ENCODE measurements at places on chromosomes 1 and 21.

GRCh38 chr1:12063141-12064072, at the start of gene TNFRSF8:
Gene TNFRSF8, plus strand, starts transcription at chr1:12063303. Its CDS starts 296 bp downstream, at chr1:12063599.
- no peak for DNase-seq

DNA sequence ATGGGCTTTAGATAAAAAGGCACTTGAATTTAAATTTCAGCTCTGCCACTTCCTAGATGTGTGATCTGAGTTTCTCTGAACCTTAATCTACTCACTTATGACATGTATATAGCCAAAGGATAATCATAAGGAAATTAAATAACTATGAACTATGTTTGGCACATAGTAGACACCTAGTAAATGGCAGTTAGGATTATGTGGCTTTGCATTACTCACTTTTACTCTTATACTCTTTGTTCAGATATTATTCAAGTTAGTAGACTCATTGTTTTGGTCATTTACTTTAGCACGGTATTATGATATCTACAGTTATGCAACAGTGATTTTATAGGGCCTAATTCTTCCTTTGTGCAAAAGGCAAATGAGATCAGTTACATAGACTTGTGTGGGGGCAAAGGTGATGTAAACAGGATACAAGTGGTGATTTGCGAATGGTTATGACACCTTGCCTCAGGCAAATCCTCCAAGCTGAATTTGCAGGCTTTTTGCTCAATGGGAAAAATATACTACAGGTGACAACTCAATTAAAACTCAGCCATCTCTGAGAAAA, 297.2 kb upstream of the PBX1 start:
- no peak for DNase-seq

DNA sequence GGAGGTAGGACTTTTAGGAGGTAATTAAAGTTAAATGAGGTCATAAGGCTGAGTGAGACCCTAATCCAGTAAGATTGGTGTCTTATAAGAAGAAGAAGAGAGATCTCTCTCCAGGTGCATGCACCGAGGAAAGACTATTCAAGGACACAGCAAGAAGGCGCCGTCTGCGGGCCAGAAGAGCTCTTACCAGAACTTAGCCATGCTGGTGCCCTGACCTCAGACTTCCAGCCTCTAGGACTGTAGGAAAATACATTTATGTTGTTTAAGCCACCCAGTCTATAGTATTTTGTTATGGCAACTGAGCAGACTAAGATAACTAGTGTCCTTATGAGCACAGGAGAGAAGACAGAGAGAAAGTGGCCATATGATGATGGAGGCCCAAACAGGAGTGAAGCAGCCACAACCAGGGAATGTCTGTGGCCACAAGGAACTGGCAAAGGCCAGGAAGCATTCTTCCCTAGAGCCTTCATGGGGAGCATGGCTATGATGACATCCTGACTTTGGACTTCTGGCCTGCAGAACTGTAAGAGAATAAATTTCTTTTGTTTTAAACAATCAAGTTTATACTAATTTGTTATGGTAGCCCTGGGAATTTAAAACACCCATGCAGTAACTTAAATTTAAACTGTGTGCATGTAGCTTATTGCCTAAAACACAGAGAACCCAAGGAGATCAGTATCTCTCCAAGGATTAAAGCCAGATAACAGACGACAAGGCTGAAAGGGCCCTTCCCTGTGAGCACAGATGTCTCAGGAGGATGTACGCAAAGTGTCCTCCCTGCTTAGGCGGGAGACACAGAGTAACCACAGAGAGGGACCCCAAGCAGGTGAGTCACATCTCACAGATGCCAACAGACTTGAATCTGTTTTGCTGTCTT, 9.9 kb upstream of the CD58 start:
- no peak for DNase-seq

DNA sequence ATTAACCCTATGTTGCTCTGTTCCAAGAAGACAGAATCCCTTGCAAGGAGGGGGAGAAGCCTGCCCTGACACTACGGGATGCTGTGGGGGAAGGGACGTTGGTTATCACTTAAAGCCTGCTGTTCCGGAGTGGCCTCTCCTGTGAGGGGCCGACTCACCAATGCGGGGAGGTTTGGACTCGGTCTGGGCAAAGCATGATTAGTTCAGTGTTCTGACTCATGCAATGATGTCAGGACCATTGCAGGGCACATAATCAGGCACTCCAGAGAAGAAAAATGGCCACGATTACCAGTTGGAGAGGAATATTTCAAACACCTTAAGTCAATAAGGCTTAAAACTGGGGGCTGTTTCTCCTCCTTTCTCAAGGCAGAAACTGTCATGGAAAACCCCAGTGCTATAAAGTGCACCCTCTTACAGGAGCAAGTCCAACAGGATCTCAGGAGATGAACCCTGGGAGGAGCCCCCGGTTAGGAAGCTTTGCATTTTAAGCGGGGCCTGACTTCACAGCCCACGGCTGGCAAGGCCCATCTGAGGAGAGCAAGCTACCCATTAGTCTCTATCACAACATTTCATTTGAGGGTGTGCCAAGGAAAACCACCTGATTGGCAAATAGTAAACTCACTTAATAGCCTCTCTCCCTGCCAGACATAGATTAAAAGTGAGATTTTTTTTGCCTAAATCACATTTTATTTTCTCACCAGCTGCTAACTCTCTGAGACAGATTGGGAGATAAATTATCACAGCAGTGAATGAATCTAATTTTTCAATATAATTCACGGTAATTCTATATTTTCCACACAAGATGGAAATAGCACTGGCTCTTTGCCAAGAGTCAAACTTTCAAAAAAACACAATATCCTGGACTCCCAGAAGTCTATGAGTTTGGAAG, 202.5 kb downstream of the C1orf94 start:
- no peak for DNase-seq

GRCh38 chr21:35737899-35738346, 322.4 kb downstream of the SETD4 start:
- DNase-seq = no peak

DNA sequence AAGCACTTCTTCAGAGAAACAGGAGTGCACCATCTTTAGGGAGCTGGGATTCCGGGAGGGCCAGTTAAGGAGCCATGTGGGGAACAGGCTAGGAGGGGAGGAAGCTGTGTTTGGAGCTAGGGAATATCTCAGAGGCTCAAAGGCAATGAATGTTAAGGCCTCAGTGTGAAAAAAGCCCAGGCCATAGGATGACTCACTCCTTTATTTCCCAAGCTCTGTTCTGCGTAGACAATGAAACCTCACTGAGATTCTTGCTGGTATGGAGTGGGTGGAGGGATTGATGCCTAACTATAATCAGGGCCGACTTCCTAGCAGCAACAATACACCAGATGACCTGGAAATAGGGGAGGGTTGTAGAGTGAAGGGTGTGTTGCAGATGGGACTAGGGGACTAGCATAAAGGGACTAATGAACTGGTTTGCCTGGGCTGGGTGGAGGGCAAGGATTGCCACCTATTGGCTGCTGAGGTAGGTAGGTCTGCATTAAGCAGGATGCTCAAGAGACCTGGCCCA, 2.1 kb downstream of the GNAT2 start:
- no peak for DNase-seq

GRCh38 chr1:34900775-34901502, 28.5 kb downstream of the DLGAP3 start:
- DNase-seq = no peak

DNA sequence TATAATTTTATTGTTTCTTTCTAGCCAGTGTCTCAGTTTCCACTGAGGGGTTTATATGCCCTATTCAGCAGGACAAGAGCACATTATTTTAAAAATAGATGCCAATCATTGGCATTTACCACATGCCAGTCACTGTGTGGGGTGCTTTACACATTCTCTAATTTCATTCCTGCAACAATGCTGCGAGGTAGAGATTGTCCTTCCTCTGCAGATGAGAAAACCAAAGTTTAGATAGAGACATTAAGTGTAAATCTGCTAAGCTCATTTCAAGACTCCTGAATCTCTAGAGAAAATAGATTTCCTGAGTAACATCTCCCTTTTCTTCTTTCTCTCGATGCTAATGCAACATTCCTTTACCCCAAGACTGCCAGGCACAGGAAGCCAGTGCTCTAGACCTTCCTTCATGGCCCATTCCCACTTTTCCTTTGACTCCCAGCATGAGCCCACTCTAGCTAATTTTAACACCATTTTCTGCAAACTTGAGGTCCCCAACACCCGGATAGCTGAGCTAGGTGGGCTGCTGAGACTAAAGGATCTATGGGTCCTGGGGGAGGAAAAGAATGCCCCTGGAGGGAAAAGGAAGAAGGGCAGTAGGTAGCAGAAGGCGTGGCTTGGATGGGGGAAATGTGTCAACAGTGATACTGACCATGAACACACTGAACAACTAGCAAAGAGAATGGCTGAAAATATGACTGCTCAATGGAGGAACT, 50.0 kb downstream of the SH3GLB1 start:
- DNase-seq = no peak

GRCh38 chr21:29892379-29892778, 47.4 kb downstream of the GRIK1 start:
- DNase-seq = no peak

DNA sequence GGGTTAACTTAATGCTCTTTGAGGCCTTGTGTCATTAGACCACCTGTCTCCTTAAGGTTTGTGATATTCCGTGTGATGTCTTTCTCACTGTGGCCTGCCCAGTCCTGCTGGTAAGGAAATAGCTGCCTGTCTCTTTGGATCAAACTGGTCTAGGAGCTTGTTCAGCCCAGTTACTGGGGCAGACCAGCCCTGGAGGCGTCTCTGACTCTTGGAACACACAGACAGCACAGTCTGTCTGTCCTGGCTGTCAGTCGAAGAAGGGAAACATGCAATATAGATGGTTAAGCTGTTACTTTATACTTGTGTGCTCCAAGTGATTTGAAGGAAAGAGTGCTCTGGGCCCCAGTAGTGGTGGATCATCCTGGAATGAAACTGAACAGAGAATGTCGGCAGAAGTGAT, 20.4 kb downstream of the PBX1 start:
- no peak for DNase-seq
